ENCODE measurements at places on chromosomes 16 and 17.

GRCh38 chr16:70444249-70445063 lies 5.6 kb upstream of the ST3GAL2 start:
- peak; percentile 66 for DNase-seq

GRCh38 chr17:28918295-28918694 lies 15.4 kb upstream of the DHRS13 start:
- no peak for DNase-seq

DNA sequence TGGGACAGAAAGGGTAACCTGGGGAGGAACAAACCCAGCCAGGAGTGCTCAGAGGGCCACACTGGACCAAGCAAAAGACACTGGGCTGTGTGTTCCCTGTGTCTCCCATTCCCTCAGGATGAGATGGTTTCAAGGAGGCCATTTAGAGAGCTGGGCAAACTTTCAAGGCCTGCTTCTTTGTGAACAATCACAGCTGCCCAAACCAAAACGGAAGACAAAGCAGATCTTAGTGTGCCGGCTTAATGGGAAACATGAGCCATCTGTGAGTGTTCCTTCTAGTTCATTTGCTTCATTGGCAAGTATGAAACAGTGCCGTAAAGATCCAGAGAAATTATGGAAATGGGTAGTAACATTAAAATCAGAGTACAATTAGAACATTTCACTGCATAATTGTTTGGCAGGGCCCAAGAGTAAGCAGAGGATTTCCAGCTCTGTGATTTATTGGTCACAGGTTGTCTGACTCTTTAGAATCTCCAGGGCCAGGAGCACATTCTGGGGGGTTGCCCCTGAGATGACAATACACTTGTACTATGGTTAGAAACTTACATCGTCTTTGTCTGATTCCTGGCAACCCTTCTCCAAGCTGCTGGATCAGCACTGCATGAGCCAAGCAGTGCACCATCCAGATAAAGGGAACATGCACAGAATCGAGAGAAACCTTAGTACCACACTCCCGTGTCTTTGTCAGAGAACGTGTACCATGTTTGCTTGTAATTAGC lies 412.1 kb downstream of the RBFOX1 start:
- no peak for DNase-seq

- DNase-seq, result no peak
Observed at GRCh38 chr16:86995456-86995855, 321.7 kb downstream of the C16orf95 start.

- peak; percentile 34 for DNase-seq
Observed at GRCh38 chr17:30379303-30379902, 676 bp downstream of the CPD start.

DNA sequence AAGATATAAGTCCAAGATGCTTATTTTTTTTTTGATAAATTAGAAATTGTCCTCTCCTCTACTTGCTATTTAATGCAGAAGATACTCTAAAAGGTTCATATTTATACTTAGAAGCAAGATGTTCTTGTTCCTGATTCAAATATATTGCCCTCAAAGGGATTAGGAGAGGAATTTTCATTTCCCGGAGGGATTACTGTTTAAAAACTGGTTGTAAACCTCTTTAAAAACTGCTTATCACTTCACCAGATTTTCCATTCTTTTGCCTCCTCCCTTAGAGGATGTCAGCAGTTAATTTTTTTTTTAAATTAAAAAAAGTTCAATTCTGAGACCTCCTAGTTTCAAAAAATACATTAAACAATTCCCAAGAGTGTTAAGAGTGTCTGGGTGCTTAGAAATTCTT lies 2.8 kb downstream of the TENT4B start:
- no peak for DNase-seq

DNA sequence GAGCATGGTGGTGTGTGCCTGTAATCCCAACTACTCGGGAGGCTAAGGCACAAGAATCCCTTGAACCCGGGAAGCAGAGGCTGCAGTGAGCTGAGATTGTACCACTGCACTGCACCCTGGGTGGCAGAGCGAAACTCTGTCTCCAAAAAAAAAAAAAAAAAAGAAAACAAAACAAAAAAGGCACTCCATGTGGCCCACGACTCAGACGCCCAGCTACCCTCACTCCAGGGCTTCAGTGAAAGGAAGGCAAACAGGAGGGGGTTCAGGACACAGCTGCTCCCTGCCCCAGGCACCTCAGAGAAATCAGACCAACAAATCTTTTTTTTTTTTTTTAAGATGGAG lies 91.7 kb downstream of the LITAF start:
- DNase-seq, result no peak

- no peak for DNase-seq
Observed at GRCh38 chr17:71098071-71098470, 928.7 kb downstream of the KCNJ2 start.

DNA sequence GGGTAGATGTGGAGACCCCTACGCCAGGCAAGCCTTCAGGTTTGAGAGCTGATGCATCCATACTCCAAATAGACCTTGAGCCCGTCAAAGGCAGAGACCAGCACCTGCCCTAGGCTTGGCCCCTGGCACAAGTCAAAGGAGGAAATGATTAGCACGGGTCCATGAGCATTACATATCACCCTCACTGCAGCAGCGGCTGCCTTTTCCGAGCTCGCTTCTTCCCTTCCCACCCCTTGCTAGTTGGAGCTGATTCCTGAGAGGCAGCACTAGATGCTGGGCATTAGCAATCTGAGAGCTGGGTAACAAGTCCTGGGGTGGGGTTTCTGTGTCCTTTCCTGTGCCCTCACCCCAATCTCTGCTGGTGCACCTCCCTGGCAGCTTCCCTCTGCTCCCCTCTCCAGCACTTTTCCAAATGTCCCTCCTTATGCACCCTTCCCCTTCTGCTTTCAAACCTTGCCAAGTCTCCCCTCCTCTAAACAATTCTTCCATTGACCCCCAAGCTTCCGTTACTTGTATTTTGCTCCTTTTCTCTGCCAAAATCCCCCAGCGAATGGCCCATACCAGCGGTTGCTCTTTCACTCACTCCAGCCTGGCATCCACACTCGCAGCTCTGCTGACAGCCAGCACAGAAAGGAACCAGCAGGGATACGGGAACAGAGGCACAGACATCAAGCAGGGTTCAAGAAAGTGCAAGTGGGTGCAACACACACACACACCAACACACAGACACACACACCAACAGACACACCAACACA lies 3.0 kb downstream of the CDRT4 start:
- DNase-seq, result no peak

All from colonic mucosa (tissue), 4 donors.